ENCODE measurements at places on chromosomes 4 and X.

DNA sequence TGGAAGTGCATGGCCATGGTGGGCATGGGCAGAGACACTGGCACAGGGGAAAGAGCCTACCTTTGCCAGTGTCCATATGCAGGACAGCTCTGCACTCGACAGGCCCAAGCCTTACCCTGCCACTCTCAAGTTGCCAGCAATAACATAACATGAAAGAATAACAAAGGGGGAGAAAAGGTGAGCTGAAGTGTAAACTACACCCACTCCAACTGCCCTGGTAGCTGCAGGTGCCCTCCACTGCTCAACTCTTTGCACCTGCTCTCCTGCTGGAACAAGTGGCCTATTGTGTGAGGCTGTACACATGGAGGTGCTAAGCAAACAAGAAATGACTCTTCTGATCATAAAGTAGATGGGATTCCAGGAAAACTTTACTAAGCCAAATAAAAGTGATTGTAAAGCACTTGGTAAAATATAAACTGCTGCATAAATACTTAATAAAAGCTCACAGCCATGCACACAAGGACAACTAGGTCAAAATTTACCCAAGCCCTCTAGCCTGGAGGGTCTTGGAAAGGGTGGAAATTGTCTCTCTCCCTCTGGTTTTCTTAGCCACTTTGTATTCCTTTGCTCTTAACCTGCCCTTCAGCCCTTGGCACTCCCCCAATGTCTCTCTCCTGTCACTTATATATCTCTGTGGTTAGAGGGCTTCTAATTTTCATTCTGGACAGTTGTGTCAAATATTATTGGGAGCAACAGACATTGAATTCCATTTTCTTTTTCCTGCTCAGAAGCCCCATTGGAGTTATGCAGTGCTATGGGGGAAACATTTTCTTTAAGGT, 261.2 kb upstream of the GPC4 start:
- DNase-seq, result no peak

- DNase-seq, result no peak
These were observed 40.4 kb upstream of the PRR27 start for GRCh38 chr4:70113656-70114055.

GRCh38 chr4:152081024-152081423, 320.2 kb upstream of the GATB start:
- no peak for DNase-seq

DNA sequence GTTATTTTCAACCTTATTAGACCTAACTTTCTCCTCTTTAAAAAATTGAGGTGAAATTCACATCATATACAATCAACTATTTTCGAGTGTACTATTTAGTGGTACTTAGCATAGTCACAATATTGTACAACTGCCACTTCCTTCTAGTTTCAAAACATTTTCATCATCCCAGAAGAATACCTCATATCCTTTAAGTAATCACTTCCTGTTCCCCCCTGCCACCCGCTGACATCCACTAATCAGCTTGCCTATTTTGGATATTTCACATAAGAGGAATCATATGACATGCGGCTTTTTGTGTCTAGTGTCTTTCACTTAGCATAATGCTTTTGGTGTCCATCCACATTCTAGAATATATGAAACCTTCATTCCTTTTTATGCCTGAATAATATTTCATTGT, 10.0 kb upstream of the PPA2 start:
- no peak for DNase-seq

DNA sequence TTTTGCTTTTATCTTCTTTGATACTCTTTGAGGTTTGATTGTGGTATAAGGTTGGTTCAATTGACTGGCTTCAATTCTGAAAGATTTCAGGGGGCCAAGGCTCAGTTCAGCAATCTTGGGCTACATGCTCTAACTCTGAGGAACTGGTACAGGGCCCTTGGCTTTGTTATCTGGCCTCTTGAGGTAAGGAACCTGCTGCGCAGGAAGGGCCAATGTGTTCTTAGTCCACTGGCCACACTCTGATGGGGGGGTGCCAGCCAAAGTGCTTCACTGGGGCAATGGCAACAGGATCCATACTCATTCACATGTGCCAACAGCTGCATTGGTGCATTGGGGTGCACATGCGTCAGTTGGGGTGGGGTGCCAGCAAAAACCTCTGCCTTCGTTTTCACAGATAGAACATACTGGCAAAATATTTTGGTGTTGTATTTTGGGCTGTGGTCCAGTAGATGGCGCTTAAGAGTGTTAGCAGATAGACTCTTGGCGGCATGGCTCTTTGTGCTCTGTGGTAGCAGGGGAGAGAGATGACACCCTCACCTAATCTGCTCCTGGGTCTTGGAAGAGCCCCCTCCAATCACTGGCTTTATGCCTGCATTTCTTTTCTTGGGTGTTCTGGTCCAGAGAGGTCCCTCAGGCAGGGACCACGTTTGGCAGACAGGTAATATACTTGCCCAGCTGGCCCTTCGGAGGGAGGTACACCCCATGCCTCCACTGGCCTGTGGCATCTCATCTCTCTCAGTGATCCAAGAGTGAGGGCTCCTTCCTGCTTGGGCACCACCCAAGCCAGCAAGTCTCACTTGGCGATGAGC, 42.9 kb downstream of the NDST3 start:
- no peak for DNase-seq
